Neuronal stem cell (in vitro differentiated cells): ENCODE measurements at places on chromosomes 2 and 18.

GRCh38 chr18:76398896-76399612, 96.0 kb downstream of the ZNF516 start:
- peak; percentile 74 for DNase-seq

GRCh38 chr2:231914077-231914690, 12.0 kb downstream of the NPPC start:
- DNase-seq: no peak

DNA sequence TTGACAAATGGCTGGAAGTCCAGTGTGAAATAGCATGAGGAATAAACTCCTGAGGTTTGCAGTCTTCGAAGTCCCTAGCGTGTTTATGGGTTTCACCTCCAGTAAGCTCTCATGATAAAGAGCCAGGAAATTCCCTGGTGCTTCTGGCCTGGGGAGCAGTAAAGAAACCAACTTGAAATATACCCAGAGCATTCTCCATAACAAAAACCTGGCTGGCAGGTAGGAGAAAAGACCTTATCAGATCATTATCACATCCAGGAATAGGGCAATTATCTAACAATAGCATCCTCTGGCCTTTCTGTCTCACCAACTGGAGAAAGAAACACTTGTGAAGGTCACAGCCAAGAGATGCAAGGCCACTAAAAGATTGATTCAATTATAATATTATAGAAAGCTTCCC, 513.6 kb upstream of the LRRTM4 start:
- no peak for DNase-seq

DNA sequence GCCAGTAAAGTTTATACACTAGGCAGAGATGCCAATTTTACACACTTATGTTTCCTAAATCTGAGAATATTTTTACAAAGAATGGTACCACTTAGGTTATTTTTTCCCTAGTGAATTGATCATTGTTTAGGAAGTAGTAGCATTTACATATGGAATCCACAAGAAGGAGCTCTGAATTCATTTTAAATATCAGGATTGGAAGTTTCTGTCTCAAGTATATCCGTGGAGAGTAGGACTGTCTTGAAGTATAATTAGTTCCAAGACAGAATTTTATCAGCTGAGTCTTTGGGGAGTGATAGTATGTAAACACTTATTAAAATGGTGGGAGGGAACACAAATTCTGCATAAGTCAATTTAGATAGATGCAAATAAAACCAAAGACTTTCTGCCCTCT, 82.3 kb upstream of the FAM98A start:
- DNase-seq: no peak

GRCh38 chr18:12009581-12010140, 28.4 kb downstream of the IMPA2 start:
- DNase-seq: no peak

DNA sequence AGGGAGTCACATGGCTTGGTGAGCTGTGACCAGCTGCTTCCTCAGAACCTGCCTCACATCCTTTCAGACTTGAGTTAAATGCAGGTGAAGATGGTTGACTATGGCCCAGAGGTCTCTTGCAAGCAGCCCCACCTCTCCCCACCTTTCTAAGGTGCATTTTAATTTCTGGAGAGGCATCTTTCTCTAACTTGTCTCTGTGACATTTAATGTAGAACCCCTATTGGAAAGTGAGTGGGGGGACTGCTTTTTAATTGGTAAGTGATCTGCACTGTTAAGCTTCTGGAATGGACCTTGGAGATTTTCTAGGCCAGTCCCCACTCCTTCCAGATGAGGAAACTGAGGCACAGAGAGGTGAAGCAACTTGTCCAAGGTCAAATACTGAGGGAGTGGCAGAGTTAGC, 37.3 kb upstream of the SKOR2 start:
- no peak for DNase-seq

DNA sequence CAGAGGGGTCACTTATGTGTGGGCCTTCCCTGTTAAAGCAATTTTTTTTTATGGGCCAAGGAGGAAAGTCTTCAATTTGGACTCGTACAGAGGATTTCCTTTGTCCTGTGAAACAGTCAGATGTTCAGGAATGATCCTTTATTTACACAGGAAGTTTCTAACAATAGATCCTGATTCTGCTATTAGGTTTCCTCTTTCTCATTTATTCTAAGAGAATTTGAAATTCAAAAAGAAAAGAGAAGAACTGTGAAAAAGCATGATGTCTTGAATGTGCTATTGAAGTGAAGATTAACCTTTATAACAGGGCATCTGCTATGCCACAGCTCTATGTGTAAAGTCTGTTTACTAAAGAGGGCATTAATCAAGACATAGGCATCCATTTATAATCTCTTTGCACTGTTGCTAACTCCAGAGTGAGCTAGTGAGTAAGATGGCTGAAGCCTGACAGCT, 105.3 kb upstream of the FAM98A start:
- no peak for DNase-seq

DNA sequence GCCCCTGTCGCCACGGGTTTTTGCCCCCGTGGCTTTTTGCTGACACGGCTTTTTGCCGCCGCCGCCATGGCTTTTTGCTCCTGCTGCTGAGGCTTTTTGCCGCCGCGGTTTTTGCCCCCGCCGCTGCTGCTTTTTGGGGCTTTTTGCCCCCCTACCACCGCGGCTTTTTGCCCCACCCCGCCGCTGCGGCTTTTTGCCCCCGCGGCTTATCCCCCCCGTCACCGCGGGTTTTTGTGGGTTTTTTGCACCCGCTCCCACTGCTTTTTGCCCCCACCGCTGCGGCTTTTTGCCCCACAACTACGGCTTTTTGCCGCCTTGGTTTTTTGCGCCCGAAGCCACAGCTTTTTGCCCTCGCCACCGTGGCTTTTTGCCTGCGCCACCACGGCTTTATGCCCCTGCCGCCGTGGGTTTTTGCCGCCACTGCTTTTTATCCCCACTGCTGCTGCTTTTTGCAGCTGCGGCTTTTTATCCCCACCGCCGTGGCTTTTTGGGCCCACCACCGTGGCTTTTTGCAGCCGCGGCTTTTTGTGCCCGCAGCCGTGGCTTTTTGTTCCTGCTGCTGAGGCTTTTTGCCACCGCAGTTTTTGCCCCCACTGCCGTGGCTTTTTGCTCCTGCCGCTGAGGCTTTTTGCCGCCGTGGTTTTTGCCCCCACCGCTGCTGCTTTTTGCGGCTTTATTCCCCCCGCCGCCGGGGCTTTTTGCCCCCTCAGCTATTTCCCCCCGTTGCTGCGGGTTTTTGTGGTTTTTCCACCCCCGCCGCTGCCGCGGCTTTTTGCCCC, 2798.0 kb upstream of the TEKT4 start:
- no peak for DNase-seq

DNA sequence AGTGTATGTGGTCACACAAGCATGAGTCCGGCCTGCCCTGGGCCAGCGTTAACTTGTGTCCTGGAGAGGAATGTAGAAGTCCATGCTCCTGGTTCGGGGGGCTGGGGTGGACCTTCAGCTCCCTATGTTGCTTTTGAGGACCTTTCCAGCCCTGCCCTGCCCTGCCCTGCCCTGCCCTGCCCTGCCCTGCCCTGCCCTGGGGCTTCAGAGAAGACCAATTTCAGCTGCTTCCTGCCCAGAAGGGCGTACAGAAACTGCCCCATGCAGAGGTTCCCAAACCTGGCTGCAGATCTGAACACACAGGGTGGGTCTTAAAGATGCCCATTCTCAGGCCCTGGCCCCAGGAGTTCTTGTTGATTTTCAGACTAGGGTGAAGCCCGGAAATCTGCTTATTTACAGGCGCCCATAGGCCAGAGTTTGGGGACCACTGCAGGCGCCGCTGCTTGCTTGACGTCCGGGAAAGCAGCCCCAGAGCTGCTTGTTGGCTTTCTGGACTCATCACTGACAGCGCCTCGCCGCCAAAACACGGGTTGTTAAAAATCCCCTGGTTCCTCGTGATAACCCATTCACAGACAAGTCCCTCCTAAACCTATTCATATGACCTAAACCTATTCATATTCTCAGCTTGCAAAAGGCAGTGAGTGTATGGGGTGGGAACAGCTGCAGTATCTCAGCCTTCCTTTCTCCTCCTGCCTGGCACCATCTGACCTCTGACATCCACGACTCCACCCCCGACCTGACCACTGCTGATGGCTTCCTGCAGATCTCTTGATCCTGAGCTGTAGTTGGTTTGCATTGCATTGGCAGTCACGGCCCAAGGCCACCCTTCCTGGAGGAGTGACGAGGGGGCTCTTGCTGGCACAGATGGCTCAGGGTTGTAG, 198.3 kb downstream of the GLI2 start:
- DNase-seq: no peak

- DNase-seq: no peak
These were observed 4.7 kb downstream of the DPYSL5 start for GRCh38 chr2:26852405-26853306.

- DNase-seq: no peak
These were observed 482.2 kb downstream of the SPAG16 start for GRCh38 chr2:213766465-213766901.

DNA sequence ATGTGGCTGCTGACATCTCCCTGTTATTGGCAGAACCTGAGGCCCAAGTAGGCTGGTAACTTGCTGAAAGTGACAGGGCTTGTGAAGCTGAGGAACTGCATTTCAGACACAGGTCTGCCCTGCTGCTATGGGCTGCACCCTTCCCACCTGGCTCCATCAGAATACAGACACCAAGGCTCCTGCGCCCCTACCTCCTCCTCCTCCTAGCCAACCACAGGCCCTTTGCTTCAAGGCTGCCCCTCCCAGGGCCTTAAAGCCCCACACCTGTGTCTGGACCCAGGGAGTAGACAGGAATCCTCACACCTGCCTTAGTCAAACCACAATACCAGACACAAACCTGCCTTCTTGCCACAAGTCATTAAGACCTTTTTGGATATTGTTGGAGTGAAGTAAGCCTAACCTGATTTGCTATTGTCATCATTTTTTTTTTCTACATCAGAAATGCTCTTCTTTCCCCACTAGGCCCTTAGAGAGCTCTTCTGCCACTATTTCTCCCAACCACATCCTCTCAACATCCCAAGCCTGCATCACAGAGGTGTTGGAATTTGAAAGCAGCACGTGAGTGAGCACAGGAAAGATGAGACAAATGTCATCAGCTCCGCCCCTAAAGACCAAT, 489.7 kb downstream of the EIPR1 start:
- no peak for DNase-seq

- DNase-seq: no peak
These were observed 24.4 kb downstream of the NMS start for GRCh38 chr2:100494712-100495111.

- DNase-seq: no peak
These were observed 136.1 kb upstream of the LGALSL start for GRCh38 chr2:64317707-64318475.

- DNase-seq: no peak
These were observed 133.7 kb downstream of the GALNT3 start for GRCh38 chr2:165660361-165660760.

DNA sequence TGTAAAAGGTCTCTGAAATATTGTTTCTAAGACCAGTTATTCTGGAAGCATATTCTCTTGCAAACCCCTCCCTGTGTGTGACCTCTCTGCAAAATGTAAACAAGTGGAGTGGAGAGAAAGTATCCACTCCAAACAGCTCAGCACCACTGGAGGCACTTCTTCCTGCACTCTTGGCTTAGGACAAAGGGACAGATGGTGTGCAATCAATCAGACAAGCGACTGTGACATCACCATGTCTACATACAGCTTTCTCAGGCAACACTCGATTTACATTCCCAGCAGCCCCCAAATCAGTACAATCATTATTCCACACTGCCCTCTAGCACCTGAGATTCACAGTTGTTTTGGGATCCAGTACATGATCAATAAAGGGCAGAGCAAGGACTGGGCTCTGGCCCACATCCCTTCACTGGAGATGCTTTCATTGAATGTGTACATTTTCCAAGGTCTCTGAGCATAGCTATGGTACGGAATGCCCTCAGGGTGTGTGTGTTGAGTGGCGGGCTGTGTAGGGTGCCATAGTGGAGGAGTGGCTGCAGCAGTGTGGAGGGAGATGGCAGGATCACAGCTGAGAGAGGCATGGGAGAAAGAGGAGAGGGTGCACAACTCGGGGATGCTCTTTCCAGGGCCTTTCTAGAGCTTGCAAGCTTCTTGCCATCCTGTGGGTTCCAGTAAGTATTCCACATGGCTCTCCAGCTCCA, 311.8 kb upstream of the ST6GAL2 start:
- no peak for DNase-seq

DNA sequence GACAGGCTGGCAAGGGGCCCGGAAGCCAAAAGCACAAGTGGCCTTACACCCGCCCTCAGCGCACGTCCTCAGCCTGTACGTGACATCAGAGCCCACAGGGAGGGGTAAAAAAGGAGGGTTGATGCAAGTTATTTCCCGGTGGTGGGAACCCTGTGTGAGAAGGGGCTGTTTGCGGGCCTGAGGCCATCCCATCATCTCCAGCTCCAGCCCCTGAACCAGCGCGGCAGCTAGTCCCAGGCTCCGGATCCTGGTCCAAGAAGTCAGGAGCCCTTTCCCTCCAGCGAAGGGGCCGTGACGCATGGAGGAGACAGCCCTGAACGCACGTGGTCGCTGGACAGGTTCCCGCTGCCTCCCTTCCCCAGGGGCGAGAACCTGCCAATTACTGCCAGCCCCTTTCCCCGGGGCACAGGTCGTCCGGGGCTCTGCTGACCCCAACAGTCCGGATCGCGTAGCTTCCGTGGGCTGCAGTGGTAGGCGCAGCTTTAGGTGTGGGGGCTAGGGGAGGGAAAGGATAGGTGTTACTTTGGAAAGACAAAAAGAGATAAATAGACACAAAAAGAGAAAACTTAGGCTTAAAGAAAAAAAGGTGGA, 1.3 kb upstream of the LRP2 start:
- peak; percentile 67 for DNase-seq

DNA sequence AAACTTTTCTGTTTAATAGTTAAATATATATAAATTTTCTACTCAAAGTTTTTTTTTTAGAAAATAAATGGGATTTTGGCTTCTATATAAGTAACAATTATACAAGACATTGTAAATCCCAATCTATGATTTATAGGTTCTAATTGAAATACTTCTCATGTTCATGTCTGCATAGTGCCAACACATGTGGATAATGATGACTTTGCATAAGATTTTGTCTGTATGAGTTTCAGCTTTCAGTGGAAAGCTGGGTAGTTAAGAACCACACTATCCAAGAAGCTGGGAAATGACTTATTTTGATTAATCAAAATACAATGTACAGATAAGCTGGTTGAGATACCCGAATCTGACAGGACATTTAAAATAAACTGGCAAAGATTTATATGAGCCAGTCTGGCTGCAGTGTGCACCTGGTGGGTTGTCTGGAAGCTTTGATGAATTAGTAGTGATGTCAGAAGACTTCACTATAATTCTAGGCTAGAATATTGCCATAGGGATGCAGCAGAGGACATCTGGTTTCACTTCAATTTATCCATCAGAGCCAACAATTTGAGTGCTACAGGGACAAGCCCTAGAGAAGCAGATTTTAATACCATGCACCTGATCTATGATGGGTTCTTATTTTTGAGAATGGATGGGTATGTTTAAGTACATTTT, 45.4 kb downstream of the EML6 start:
- no peak for DNase-seq
